ENCODE measurements at places on chromosomes 13 and 19. TPM values are rescaled to one million over a fixed set of nuclear protein-coding genes. Genes with fewer than 3 reads are reported as not detected.

DNA sequence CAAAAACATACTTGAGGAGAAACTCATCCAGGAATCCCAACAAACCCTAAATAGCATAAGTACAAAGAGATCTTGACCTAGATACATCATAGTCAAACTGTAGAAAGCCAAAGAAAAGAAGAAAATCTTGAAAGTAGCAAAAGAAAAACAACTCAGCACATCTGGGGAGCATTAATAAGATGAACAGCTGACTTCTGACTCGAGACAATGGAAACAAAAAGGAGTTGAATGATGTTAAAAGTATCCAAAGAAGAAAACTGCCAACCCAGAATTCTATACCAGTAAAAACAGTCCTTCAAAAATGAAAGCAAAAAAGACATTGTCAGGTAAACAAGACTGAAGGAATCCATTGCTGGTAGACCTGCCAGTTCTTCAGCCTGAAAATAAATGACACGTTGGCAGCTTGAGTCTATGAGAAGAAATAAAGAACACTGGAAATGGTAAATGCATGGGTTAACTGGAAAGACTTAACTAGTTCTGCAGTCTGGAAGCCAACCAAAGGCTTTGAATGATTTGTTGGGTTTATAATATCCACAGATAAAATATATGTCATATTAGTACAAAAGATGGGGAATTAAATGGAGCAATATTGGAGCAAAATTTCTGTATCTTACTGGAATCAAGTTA, 46.8 kb downstream of the TSSK6 start:
- no peaks in the 10 kb centered on the region for H3K27me3 ChIP-seq
- no peak overlapping the region for H3K4me3 ChIP-seq
- no peak overlapping the region for H3K27ac ChIP-seq
- peaks cover 16% of the 10 kb centered on the region for H3K4me1 ChIP-seq

DNA sequence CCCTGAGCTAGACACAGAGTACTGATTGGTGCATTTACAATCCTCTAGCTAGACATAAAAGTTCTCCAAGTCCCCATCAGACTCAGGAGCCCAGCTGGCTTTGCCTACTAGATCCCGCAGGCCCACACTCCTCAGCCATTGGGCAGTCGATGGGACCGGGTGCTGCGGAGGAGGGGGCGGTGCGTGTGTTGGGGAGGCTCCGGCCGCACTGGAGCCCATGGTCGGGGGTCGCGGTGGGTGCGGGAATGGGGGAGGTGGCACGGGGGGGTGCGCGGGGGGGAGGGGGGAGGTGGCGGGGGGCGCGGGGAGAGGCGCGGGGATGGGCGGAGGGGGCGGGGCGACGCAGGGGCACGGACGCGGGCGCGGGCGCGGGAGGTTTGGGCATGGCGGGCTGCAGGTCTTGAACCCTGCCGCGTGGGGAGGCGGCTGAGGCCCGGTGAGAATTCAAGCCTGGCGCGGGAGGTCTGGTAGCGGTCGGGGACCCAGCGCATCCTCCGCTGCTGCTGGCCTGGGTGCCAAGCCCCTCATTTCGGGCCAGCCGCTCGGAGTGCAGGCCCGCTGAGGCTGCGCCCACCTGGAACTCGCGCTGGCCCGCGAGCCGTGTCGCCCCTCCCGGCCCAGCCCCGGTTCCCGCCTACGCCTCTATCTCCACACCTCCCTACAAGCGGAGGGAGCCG, 674.1 kb downstream of the SLITRK5 start:
- no peak for DNase-seq
- no peak overlapping the region for H3K4me3 ChIP-seq
- H3K36me3 ChIP-seq, result no peaks in the 10 kb centered on the region
- no peaks in the 10 kb centered on the region for H3K27me3 ChIP-seq

DNA sequence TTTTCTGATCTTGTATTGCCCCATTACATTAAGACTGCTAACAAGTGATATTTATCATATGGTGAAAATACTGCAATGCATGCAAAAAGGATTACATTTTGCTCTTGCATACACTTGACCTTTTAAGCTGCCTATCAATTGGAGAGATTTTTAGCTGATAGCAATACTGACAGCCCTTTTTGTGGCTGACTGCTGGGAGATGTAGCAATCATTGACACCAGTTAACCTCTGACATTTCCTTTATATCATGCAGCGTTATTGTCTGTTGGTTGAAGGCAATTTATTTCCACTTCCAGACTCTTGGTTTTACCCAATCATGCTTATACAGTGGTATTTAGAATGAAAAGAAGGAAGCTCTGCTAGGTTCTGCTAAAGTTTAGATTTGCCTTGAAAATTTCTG, 364.0 kb downstream of the LMO7 start:
- H3K27ac ChIP-seq, result no peak overlapping the region
- H3K27me3 ChIP-seq, result no peaks in the 10 kb centered on the region
- H3K4me3 ChIP-seq, result no peak overlapping the region
- no peaks in the 10 kb centered on the region for H3K4me1 ChIP-seq
- DNase-seq, result no peak

GRCh38 chr13:38180670-38181069, 169.0 kb upstream of the UFM1 start:
- H3K4me3 ChIP-seq, result no peak overlapping the region
- no peak overlapping the region for H3K27ac ChIP-seq
- H3K36me3 ChIP-seq, result no peaks in the 10 kb centered on the region
- H3K27me3 ChIP-seq, result no peaks in the 10 kb centered on the region
- no peak for DNase-seq
- no peaks in the 10 kb centered on the region for H3K4me1 ChIP-seq

GRCh38 chr13:95703576-95703975, 26.6 kb downstream of the DNAJC3 start:
- H3K36me3 ChIP-seq, result no peaks in the 10 kb centered on the region
- peaks cover 8% of the 10 kb centered on the region for H3K4me1 ChIP-seq
- H3K4me3 ChIP-seq, result no peak overlapping the region
- H3K27me3 ChIP-seq, result no peaks in the 10 kb centered on the region
- H3K27ac ChIP-seq, result no peak overlapping the region

The LIN7B gene
- 12.2 TPM for total RNA-seq

The LYL1 gene
- 21.8 TPM for total RNA-seq

All from upper lobe of right lung (tissue), 1 donor.